ENCODE measurements at places on chromosomes 5 and 9.

DNA sequence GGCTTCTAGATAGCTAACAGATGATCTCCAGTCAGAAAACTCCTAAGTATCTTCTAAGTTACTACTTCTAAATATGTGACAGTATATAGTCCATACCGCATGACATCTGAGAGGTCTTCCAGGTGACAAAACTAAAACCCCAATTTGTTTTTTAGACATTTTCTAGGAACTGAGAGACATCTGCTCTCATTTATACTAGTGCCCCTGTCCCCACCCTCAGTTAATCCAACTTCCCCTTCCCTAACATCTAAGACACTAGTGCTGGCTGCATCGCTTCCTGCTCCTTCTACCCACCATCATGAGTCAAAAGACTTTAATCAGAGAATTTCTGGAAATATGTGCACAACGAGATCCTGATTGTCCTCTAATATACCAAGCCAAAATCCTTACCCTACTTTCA lies 37.9 kb downstream of the FBXW11 start:
- no peak for DNase-seq

DNA sequence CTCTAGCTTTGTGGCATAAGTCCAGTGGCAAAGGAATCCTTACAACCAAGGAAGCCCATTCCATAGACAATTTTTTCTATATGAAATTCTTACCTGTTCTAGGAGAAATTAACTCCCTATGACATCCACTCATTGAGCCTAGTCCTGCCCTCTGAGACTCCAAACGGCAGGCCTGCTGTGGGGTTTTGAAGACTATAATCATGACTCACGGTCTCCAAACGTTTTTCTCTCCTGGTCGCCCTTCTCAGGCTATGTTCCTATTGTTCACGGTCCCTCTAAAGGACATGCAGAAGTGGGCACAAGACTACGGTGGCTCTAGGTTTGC lies 611 bp downstream of the EXOSC3 start:
- no peak for DNase-seq

DNA sequence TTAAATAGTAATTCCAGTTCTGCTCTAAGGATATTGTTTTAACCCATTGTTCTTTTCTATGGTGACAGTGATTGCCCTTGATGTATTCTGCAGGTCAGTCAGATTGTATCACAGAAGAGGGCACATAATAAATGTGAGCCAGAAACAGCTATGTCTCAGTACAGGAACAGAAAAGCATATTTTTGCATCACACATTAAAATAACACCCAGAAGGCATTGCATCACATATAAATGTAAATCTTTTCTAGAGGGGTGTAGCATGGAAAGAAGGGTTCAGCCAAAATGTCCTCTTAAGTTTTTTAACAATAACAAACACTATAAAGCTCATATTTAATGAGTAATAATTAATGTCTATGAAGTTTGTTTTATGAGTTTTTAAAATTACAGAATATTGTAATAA lies 30.0 kb downstream of the ZCCHC7 start:
- no peak for DNase-seq

DNA sequence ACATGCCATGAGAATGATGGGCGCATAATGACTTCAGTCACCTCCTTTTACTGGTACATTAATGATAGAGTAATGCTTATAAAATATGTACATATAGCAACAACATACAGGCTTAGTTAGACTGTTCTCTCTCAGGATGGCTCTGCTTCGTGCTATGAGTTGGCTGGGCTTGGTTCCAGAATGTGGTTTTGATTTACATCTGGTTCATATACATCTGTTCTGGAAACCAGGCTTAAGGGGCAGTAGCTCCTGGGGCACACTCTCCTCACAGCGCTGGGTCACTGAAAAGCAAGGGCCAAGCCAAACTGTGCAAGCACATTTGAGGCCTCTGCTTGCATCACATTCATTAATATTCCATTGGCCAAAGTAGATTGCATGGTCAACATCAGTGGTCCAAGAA lies 44.9 kb downstream of the PCSK1 start:
- no peak for DNase-seq

- DNase-seq = no peak
These were observed 275.9 kb upstream of the WWC1 start for GRCh38 chr5:168015506-168015905.

DNA sequence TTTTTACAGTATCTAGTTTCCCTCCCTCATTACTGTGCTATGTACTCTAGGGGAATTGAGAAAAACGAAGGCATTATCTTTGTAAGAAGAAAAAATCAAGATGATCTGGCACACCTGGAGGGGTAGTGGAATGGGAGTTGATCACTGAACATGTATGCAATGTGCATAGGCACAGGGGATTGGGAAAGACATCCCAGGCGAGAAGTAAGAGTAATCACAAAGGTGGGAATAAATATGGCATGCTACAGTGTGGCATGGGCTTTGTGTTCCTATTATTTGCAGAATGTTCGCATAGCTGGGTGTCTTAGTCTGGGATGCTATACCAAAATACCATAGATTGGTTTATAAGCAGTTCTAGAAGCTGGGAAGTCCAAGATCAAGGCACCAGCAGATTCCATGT lies 130.6 kb downstream of the SMARCA2 start:
- DNase-seq = no peak

GRCh38 chr5:170097934-170098333 lies 7.8 kb upstream of the FOXI1 start:
- no peak for DNase-seq

DNA sequence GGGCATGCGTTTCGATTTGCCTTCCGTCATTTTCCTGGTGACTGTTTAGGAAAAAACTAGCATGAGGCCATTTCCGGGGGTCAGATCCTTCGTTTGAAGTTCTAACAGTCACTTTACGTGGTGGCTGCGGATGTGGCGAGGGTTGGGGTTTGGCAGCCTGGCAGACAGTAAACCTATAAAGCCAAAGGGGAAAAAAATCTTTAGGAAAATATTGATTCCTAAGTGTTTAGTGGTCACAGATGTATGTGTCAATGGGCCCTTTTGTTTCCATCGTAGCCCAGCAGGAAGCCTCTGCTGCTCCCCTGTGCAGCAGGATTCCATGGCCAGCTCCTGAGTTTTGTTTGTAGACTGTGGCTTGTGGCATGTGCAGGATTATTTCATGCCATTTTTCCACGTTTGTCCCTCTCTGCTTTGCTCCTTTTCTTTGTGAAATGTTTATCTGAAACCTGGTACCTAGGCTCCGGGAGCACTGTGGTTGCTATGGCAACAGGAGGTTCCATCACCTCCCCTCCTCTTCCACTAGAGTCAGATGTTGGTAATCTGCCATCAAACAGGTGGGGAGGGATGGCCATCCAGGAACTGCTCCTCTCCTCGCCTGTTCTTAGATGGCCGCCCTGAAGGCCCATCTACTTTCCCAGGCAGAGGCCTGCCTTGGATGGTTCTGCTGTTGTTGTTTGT lies 202.3 kb downstream of the AOPEP start:
- no peak for DNase-seq

DNA sequence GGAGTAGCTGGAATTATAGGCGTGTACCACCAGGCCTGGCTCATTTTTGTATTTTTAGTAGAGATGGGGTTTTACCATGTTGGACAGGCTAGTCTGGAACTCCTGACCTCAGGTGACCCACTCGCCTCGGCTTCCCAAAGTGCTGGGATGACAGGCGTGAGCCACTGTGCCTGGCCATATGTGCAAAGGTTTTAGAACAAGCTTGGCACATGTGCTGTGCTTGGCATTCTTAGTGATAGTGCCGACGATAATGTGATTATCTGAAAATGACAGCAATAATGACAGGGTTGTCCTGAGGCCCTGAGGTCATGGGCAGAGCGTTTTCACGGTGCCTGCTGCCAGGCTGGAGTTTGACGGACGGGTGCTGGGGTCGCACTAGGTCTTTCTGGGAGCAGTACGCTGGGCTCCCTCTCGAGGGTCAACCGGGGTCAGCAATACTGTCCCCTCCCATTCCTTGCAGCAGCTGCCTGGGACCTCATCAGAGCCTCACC lies 42.6 kb downstream of the HMCN2 start:
- no peak for DNase-seq

DNA sequence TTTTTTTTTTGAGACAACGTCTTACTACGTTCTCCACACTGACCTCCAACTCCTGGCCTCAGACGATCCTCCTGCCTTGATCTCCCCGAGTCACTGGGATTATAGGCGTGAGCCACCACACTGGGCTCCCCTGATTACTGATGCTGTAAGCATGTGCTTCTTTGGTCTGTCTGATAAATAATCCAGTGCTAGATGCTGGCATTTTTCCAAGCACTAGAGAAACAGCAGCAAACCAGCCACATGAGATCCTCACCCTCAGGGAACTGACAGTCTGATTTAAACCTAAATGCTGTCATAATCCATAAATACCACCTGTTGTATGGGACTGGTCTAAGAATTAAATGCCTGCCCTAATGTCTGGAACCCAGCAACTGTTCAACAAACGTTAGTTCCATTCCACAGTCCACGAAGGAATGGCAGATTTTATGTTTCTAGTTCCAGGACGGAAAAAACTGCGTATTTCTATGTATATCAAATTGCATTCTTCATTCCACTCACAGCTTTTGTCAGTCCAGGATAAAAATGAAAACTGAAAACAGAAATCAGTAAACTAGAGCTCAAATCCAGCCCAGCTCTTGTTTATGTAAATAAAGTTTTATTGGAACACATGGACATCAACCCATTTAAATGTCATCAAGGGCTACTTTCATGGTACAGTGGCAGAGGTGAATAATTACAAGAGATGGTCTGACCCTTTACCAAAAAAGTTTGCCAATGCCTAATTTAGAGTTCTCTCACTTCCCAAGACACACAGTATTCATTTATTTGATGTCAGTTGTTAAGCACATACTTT lies 20.1 kb downstream of the SLC35D2 start:
- no peak for DNase-seq

GRCh38 chr9:94610181-94610606 lies 16.6 kb upstream of the FBP2 start:
- DNase-seq = no peak

DNA sequence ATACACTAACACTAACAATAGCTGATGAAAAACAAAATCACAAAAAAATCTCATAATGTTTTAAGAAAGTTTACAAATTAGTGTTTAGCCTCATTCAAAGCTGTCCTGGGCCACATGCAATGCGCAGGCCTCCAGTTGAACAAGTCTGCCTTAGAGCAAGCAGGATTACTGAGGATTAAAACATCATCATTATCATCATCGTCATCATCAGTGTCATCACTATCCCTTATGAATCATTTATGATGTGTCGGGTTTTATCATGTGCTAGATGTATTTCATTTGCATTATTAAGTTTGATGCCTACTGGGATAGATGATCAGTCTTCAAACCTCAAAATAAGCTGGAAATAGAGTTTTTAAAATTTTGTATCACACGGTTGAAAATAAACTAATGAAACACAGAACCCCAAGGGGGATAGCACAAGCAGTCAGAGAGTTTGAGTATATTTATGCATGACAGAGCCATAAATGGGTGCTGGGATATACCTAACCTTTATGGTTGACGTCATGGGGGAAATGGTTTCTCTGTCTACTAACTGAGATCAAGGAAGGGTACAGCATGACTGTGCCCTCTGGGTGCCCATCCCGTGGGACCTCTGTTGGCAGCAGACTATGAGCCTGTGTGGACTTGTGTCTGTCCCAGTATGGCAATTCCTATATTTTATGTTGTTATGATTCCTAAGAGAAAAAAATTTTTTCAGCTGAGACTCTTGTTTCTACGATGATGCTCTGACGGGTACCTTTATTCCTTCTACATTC lies 150.3 kb upstream of the ADRA1B start:
- no peak for DNase-seq

DNA sequence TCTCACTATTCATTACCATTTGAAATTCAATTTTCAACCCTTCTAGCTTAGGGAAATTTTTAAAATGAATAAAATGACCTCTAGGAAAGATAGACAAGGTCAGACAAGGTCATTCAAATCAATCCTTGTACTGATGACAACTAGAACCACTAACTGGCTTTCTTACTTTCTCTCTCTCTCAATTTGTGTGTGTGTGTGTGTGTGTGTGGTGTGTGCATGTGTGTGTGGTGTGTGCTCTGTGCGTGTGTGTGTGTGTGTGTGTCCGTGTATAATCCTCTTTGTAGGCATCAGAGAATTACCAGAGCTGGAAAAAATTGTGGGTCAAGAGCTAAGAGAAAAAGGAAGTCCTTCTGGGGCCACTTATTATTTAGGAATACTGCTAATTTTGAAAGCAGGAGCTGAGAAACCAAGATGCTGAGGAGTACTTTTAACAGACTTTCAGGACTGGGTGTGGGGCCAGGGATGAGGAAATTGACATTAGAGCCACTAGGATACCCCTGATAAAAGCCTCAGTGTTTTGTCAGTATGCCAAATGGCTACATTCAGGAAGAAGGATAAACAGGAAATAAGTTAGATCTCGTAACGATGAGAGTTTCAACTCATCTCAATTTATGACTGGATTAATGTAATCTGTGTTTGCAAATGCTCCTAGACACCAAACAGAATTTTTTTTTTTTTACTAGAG lies 723.3 kb downstream of the CETN3 start:
- no peak for DNase-seq

GRCh38 chr9:113927277-113927676 lies 51.2 kb downstream of the ZNF618 start:
- no peak for DNase-seq

GRCh38 chr5:135094339-135095051 lies 60.5 kb upstream of the PITX1 start:
- DNase-seq = no peak

- DNase-seq = no peak
These were observed 621 bp upstream of the GCNT4 start for GRCh38 chr5:75053054-75053303.

DNA sequence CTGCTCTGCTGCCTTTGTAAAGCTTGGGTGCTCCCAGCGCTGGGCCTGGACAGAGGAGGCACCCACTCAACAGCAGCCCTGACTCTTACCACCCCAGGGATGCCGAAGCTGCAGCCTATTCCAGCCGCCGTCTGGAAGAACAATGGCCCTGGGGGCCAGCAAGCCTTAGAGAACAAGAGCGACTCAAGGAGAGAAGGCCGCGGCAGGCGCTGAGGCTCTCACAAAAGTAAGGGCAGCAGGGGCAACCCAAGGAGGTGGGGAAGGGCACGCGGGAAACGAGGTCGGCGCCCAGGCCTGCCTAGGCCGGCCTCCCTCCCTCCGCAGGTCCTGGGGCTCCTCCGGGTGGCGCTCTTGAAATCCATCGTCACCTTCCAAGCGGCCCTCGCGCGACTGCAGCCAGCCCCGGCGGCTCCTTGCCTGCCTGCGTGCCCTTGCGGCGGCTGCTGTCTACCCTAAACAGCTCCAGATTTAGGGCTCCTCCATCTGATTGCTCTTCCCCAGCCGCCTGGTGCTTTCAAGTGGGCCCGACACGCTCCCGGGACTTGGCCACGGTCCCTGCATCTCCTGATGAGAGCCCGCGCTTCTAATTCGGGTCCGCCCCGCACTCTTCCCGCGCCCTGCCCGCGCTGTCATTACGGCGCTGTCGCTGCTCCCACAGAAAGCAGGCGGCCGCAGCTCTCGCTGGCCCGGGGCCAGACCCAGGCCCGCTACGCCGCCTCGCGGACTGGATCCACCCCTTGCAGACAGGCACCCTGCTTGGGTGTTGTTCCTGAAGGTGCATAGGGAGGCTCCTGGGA lies 213.3 kb downstream of the SEMA6A start:
- no peak for DNase-seq

Measured in stimulated activated CD4-positive, alpha-beta T cell treated with anti-CD3 and anti-CD28 coated beads, Interleukin-12 subunit alpha, Interleukin-12 subunit beta, amount 100 ng/mL, for 24 hours (primary cell).